Right renal cortex interstitium (tissue), 3 donors: ENCODE measurements at places on chromosomes 6 and 20. TPM values are rescaled to one million over a fixed set of nuclear protein-coding genes. Genes with fewer than 3 reads are reported as not detected.

GRCh38 chr20:59151820-59152219, 11.8 kb upstream of the ZNF831 start:
- DNase-seq, result no peak

DNA sequence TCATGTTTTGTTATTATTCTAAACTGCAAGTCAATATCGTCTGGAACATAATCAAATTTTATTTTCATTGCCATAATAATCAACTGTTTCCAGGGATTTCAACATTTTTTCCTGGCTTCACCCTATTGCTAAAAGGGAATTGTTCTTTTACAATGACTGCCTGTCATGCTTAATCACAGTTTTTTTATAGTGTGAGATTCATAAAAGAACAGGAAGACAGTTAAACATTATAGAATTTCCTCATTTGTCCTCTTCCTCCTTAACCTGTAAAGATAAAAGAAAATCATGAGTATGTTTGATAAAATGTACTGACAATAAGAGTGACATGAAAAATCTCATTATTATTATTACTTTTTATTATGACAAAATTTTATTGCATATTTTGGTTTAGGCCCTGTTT, 73.3 kb upstream of the CENPW start:
- DNase-seq, result no peak

DNA sequence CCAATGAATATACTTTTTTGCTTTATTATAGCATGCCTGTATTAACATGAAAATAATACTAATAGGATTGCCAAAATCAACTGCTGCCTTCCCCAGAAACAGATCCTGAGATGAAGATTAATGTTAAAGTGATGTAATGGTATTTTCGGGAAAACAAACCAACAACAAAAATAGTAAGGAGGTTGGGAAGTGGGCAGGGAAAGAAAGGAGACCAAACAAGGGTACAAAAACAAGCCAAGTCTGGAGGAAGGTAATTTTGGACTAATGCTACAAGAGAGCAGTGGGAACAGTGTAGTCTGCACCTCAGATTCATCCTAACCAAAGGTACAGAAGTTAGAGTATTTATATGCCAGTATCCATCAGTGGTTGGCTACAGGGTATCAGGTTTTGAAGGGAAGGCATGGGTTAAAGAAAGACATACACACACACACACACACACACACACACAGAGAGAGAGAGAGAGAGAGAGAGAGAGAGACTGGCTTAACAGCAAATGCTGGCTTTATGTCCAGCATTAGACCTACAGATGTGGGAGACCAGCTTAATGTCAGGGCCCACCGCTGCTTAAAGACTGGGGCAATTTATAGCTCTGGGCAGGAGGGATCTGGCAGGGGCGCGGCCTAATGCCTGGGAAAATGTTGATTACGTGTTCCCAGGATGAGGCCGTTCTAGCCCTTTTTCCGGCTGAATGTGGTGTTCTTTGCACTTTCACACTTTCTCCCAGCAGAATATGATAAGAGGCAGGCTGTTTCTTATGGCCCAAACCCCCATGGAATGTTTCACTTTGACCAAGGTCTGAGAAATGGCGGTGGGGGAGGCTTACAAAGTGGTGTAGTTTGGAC, 3.8 kb upstream of the SLC17A1 start:
- no peak for DNase-seq

DNA sequence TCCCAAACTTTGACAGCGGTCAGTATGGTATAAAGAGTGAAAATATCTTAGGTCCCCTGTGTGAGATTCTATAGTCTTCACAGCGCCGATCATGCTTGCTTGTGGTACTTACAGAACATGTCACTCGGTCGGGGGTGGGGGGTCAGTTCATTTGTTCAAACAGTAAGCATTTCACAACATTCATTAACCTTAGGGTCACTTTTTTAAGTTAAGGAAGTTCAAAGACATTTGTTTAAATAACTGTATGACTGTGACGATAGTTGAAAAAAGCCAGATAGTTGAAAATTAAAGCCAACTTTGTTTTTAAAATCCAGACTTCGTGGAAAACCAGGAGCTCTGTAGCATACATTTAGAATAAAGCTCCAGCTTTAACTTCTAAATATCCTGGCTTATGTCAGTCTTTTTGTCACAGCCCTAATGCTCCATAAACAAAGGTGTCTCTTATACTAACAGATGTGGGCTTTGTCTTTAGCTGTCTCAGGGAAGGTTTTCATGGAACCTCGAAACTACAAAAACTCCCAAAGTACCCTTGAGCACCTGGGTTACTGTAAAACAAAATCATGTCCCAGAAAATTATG, 57.9 kb upstream of the PHACTR2 start:
- no peak for DNase-seq

GRCh38 chr20:15317546-15318232, 980.3 kb upstream of the FLRT3 start:
- no peak for DNase-seq

GRCh38 chr6:31585491-31585890, 586 bp upstream of the LST1 start:
- DNase-seq, result no peak

DNA sequence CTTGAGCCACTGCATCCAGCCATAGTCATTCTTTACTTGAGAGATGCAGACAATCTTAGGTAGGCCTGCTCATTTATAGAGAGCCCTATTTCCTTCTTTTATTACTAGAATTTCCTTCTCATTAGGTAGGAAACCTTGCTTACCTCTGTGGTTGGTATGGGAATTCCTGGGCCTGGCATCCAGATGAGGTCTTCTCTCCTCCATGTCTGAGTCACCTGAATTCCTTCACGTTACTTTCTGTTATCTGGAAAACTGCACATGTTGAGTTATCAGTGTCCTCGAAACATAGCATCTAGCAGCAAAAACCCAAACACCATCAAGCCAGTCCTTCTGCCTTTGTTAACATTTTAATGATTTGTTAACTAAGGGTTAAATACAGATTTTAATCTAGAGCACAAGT, 2.2 kb downstream of the ZNFX1 start:
- DNase-seq, result no peak

DNA sequence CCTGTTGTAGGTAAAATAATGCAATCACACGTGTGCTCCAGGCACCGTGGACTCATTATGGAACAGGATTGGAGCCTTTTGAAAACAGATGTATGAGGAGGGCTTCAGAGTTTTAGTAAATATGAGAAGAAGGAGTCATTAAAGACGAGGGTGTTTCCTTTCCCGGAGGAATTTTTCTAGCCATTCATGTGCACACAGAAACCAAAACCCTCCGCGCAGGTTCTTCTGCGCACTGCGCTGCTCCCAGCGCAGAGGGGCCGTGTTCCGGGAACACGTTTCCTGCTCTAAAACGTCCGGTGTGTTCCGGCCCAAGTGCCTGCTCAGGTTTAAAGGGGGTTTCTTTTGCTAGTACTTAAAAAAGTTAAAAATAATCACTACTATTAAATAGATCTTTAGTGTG, 11.6 kb downstream of the GPR31 start:
- DNase-seq, result no peak

- DNase-seq, result no peak
These were observed 33.9 kb upstream of the TBC1D20 start for GRCh38 chr20:496126-496696.

GRCh38 chr6:30885999-30886896, 1.9 kb downstream of the DDR1 start:
- no peak for DNase-seq

DNA sequence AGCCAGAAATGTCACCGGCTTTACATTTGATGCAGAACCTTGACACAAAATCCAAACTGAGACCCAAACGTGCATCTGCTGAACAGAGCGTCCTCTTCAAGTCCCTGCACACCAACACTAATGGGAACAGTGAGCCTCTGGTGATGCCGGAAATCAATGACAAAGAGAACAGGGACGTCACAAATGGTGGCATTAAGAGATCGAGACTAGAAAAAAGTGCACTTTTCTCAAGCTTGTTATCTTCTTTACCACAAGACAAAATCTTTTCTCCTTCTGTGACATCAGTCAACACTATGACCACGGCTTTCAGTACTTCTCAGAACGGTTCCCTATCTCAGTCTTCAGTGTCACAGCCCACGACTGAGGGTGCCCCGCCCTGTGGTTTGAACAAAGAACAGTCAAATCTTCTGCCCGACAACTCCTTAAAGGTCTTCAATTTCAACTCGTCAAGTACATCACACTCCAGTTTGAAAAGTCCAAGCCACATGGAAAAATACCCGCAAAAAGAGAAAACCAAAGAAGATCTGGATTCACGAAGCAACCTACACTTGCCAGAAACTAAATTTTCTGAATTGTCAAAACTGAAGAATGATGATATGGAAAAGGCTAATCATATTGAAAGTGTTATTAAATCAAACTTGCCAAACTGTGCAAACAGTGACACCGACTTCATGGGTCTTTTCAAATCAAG, 108.4 kb downstream of the RTN4IP1 start:
- no peak for DNase-seq

DNA sequence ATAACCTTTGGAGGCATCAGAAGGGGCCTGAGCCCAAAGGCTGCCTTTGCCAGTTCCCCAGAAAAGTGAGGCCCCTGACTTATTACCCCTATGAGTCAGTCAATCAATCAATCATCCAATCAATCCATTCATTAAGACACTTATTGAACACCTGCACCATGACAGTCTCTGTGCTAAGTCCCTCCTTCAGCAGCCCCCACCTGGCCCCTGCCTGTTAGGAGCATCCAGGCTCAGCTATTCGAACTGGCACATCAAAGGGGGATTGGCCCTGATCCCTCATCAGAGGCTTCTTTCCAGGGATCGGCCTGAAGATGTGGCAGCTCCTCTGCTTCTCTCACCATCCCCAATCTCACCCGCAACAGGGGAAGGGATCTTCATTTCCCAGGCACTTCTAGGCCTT, 27.7 kb upstream of the VEGFA start:
- DNase-seq, result no peak

- DNase-seq, result no peak
These were observed 29.3 kb upstream of the OVOL2 start for GRCh38 chr20:18087054-18087453.

GRCh38 chr6:157524735-157525134, 143.7 kb downstream of the ZDHHC14 start:
- no peak for DNase-seq

DNA sequence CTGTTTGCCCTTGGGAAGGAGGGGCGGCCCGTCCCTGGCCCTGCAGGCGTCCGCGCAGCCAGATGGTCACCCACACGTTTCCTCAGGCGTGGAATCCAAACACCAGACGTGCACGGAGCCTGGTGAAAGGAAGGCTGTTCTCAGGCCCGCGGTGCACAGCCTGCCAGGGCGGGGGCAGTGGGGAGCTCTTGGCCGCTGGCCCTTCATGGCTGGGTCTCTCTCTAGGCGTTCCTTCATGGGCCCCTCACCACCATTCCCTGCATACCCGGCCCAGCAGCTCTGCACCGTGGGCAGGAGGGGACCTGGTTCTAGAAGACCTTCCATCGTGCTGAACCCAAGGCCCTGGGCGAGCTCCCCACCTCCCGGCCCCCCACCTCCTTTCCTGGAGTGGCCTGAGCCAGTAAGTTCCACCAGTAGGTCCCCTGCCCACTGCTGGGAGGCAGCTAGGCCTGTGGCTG, 30.4 kb upstream of the SMOC2 start:
- no peak for DNase-seq

DNA sequence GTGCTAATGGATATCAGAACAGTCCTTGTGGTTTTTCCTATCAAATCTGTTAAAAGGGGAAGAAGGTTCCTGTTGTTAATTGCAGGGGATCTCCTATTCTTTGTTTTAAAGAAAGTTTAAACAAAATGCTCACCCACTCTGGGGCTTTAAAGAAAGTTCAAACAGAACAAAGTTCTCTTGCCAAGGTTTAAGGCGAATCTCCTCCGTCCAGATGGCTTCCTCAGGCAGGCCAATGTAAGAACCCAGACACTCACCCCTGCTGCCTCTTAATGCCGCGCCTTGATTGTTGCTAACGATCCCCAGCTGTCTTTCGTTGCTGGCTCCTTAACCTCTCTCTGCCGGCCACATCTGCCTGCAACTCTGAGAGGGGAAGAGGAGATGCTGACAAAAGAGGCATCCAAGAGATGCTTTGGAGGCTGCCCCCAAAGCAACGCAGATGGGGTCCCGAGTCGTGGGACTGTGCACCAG, 235.0 kb upstream of the PRDM1 start:
- DNase-seq, result no peak

DNA sequence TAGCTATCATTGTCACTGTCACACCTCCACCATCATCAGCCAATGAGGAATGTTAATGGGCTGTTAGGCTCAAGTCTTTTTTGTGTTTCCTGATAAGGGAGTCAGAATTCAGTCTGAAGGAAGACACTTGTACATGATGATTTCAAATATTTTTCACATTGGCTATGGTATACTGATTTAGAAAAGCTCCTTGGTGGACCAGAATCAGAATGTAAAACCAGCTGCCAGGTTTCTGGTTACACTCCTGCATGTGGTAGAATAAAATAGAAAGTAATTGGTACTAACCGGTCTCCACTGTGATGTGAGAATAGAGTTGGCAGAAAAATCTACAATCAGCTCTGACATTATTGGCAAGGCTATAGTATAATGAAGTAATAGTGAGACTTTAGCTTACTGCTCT, 10.7 kb downstream of the COL9A1 start:
- no peak for DNase-seq

DNA sequence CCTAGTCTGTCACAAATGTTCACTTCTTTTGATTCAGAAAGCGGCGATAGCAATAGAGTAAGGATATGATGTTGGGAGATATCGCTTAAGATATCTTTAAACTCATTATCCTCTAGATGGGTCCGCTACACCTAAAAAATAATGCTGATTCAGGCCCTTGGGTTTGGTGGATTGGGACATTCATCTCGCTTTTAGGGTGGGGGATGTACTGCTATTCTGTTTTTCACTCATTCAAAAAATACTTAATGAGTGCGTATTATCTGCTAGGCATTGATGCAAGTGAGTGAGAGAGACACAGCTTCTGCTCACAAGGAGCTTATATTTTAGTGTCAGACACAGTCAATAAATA, 118.3 kb upstream of the SUPT3H start:
- no peak for DNase-seq

DNA sequence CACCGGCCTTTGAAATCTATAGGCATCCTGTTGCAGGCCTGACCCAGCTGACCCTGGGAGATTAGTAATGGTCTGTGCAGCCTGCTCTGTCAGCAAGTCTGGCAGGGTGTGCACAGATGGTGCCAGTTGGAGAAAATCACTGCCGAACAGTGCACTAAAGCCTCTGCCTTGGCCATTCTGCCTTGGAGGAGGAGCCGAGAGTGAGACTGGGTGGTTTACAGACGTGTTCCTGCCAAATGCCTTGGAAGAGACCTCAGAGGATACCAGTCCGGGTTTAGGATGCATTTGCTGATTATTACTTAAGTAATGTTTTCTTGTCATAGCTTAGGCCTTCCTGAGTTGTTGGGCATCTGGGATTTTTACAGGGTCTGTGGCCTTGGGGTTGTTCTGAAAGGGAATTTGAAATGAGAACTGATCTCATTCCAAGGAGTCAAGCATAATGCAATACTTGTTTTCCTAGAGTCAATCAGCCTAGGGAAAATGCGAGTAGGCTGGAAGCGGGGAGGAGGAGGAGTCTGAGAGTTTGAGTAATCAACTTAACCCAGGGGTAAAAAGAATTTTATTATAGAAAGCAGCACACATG, 292.1 kb downstream of the SOX4 start:
- DNase-seq, result no peak

Gene TINAG
- polyA plus RNA-seq, result 39.8 TPM

Gene NMBR
- polyA plus RNA-seq, result 0.29 TPM

Gene ADGRG6
- polyA plus RNA-seq, result 29.3 TPM
